Fibroblast of skin of left quadriceps (primary cell): ENCODE measurements at places on chromosomes 1 and 21.
A peak's percentile ranks its signal among the peaks of the same experiment; 100 is the strongest.

DNA sequence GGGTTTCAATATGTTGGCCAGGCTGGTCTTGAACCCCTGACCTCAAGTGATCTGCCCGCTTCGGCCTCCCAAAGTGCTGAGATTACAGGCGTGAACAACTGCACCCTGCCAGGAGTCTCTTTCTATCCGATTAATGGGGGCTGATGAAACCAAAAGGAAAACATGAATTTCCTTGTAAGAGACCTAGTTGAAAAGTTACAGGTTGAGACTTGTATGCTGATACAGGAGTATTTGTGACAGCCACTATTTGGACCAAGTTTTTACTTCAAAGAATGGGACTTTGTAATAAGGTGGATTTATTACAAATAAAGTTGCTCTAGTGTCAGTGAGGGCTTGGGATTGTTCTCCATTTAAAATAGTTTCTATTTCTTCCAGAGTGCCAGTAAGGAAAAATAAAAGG lies 43.6 kb upstream of the TMEM61 start:
- DNase-seq: no peak

DNA sequence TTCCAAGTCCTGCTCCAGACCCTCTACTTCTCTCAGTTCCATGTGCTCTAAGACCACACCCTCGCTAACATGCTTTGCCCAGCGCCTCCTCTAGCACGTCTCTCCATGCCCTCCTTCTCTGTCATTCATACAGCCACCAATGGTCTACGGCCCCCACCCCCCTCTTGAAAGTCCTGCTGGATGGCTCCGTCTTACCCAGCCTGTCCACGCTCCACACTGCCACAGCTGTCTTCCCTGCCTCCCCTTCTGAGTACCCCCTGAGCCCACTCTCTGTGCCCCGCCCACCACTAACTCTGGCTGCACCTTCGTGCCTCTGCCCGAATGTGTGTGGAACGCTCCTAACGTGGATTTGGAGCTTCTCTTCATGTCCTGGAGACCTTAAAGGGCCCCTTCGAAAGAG lies 244.6 kb downstream of the TRABD2B start:
- no peak for DNase-seq

- DNase-seq: no peak
These were observed 4.4 kb downstream of the PLOD1 start for GRCh38 chr1:11938722-11939526.

- no peak for DNase-seq
These were observed 543 bp downstream of the TMEM9 start for GRCh38 chr1:201153474-201154388.

DNA sequence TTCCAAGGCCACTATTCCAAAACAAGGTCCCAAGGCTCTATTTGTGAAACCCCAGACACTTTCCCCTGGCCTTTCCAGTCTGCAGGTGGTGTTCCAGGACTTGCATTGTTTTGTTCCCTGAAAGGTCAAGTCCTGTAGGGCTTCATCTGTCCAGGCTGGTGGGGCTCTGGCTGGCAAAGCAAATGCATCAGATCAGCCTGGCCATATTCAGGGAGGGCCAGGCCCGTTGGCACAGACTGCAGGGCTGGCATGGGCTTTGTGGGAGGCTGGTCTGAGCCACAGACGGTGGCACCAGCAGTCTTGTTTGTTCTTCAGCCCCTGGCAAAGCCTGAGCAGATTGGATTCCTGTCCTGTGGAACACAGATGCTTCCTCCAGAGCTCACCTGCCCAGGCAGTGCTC lies 93.0 kb downstream of the SPATA46 start:
- no peak for DNase-seq

GRCh38 chr1:241617426-241617825 lies 22.7 kb downstream of the CHML start:
- DNase-seq: no peak

GRCh38 chr1:151512801-151513625 lies 1.8 kb downstream of the CGN start:
- no peak for DNase-seq

DNA sequence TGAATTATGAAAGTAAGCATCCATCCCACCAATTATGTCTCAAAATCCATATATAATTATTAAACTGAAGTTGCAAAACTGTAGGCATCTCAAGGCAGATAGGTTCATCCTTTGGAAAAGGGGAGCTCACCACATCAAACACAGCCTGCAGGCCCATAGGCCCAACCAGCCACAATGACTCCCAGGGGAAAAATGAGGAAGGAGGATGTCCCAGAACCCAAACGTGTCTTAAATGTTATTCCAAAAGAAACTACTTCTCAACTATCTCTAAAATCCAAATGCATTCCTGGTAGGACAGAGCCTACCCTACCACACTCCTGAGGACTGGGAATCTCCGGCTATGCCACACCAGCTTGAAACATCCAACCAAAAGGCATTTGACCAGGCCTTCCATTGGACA lies 12.8 kb downstream of the TIAM1 start:
- DNase-seq: no peak

GRCh38 chr21:38282921-38283320 lies 26.1 kb downstream of the KCNJ15 start:
- no peak for DNase-seq

DNA sequence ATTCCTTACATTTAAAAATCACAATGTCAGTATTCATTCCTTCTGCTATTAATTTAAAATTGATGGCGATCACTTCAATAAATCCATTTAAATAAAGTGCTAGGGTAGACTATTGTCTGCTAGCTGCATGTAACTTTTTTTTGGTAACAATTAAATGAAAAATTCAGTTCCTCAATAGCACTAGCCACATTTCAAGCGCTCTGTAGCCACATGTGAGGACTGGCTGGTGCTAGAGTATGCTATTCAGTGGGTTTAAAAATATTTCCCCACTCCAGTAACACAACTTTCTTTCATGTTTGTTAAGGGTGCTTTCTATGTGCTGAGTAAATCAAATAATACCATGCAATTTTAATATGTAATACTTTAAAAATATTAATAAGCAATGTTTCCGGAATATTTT lies 108.2 kb downstream of the LTN1 start:
- DNase-seq: no peak

DNA sequence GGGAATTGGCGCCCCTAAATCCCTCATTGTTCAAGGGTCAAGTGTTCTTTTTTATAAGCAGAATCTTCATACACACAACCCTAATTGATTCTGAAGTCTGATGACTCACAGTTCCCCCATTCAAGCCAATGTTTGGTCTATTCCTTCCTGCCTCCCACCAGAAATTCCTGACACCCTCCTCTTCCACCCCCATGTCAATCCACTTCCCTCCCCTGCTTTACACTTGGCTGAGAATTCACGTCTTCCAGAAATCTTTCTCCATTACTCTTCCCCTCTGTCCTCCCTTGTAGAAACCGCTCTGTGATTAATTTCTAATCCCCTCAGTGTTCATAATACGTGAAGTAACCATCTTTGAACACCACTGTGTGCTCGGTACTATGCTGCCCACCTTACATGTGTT lies 76.2 kb upstream of the CD34 start:
- no peak for DNase-seq

- DNase-seq: no peak
These were observed 32.2 kb downstream of the MRAP start for GRCh38 chr21:32330784-32331311.

DNA sequence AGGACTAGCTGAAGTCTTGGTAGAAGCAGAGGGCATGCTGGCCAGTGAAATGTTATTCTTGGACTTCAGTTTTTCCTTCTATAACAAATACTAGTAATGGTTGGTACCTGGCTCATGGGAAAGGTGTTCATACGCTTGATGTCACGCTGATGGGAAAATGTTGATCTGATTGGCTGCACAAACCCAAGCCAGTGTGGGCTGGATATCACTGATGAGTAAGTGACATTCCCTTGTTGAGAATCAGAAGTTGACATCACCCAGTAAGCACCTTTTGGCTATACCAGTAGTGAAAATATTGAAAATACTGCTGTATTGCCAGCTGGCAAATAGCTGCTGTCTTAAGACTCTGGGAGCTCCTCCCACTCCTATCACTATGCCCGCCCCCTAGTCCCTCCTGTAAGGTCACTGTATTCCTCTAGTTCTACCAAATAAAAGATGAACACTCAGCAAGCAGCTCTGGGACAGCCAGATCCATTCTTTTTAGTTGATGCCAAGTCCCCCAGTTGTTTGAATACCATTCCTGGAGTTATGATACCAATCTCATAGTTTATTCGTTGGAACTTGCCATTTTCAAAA lies 168.2 kb downstream of the GRIK1 start:
- no peak for DNase-seq

- DNase-seq: no peak
These were observed 25.8 kb upstream of the LAPTM5 start for GRCh38 chr1:30783256-30783915.

- DNase-seq: peak; percentile 47
These were observed 114.8 kb downstream of the CNIH3 start for GRCh38 chr1:224730965-224731364.

DNA sequence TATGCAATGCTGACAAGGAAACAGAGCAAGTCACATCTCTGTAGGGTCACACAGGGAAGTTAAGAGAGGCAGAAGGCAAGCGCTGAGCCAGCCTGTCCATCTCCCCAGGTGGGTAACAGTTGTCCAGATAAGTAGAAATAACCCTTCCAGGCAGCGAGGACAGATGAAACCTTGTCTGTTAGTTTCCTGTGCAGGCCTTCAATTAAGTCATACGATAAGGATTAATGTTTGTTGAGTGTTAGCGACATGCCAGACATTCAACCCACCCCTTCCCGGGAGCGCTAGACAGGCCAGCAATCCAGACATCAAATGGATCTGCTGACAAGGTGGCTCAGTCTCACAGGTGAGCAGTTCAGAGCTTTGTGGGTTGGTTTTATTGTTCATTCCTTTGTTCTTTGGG lies 221.5 kb upstream of the FMN2 start:
- no peak for DNase-seq

DNA sequence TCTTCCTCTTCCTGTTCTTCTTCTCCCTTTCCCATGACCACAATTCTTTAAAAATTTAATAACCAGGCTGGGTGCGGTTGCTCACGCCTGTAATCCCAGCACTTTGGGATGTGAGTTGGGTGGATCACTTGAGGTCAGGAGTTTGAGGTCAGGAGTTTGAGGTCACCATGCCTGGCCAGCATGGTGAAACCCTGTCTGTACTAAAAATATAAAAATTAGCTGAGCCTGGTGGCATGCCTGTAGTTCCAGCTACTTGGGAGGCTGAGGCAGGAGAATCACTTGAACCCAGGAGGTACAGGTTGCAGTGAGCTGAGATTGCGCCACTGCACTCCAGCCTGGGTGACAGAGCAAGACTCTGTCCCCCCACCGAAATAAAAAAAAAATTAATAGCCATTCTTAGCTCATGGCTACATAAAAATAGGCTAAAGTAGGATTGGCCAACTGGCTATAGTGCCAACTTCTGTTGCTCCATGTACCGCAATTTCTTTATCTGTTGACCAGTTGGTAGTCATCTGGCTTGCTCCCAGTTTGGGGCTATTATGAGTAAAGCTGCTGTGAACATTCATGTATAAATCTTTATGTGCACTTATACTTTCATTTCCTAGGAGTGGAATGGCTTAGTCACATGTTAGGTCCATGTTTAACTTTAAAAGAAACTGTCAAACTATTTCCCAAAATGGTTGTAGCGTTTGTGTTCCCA lies 136.3 kb downstream of the PEX14 start:
- no peak for DNase-seq

GRCh38 chr1:228810395-228810758 lies 75.1 kb downstream of the RHOU start:
- DNase-seq: no peak

GRCh38 chr1:185520188-185520920 lies 203.3 kb upstream of the IVNS1ABP start:
- peak; percentile 26 for DNase-seq

DNA sequence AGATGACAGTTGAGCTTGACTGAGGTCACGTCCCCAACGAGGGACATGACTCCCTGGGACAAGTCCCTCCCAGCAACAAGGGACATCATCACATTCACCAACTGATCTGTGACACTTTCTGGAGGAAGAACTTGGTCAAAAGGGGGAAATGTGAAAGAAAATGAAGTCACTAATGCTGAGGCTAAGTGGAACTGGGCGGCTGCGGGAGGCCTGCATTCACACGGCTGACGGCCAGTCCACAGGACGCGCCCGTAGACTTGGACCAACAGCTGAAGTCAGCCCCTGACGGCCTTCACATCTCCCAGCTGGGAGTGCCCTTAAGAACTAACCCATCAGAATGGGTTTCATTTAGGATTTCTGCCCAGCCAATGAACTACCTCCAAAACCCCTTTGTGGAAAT lies 26.6 kb downstream of the POFUT2 start:
- no peak for DNase-seq

DNA sequence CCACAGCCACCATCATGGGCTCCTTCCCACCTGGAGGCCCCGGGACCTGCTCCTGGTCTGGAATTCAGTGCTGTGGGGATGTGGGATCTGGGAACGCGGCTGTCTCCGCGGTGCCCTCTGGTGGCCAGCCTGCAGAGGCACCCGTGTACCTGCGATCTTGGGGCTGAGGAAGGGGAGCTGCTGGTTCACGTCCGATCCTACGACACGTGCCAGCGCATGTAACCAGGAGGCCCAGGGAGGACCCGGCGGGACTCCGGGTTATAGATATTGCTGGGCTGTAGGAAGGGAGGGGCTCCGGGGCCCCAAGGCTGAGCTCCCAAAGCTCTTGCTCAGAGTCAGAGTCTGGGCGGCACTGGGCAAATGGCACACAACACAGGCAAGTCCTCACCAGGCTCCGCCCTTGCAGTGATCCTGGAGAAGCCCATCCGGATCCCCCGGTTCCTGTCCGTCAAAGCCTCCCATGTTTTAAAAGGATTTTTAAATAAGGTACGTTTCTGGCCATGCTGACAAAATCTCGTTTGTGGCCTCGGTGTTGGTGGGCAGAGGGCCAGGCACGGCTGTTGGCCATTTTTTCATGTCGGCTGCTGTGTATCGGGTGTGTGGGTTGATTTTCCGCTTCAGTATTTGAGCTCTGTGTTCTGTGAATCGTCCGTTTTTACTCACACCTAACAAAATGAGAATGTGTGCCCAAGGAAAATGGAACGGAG lies 20.1 kb downstream of the FAAP20 start:
- DNase-seq: peak; percentile 21

DNA sequence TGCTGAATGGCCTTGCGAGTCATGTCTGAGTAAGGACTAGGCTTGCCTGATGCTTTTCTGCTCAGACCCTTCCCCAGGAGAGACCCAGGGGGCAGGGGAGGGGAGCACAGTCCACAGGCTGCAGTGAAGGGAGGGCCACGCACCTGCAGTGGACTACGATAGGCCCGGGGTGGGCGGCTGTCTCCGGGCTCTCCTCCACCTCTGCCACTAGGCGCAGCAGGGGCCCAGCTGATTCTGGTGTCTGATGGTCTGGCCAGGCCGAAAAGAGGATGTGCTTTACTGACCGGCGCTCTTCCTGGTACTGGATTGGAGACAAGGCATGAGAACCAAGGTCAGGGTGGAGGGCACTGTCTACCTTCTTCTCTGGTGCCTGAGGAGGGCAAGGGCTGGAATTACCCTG lies 7.9 kb upstream of the ARL8A start:
- no peak for DNase-seq

- DNase-seq: no peak
These were observed 489.1 kb upstream of the CAMK1G start for GRCh38 chr1:209094384-209094783.

DNA sequence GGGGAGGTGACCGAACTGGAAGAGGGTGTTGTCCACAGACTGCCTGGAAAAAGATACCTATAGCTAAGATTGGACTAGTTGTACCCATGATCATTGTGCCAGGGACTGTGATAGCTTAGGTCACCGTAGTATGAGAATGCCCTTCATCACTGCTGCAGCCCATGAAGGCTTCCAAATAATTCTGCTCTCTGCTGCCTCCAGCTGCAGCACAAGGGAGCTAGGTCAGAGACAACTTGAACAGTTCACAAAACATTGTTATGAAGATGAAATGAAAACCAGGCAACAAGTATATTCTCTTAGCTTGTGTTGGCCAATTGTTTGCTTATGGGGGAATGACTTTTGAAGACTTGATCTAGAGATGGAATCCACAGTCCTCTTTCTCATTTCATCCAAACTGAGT lies 246.7 kb downstream of the MRPL39 start:
- DNase-seq: no peak
